Right lobe of liver (tissue), 6 donors: ENCODE measurements at places on chromosomes 3 and 15.

DNA sequence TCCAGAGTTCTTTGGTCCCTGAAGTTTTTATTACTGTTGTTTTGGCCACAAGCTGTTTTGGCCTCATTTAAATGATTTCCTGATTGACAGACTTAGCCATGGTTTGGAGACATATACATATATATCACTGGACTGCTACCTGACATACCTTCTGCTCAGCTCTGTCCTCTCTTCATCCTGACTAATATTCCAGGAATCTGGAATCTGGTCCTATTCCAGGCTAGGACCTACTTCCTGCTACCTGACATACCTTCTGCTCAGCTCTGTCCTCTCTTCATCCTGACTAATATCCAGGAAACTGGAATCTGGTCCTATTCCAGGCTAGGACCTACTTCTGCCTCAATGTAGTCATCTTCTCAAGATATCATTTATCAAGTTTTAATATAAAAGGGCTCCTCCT is 724.4 kb upstream of the ROBO1 start:
- no peak for DNase-seq

DNA sequence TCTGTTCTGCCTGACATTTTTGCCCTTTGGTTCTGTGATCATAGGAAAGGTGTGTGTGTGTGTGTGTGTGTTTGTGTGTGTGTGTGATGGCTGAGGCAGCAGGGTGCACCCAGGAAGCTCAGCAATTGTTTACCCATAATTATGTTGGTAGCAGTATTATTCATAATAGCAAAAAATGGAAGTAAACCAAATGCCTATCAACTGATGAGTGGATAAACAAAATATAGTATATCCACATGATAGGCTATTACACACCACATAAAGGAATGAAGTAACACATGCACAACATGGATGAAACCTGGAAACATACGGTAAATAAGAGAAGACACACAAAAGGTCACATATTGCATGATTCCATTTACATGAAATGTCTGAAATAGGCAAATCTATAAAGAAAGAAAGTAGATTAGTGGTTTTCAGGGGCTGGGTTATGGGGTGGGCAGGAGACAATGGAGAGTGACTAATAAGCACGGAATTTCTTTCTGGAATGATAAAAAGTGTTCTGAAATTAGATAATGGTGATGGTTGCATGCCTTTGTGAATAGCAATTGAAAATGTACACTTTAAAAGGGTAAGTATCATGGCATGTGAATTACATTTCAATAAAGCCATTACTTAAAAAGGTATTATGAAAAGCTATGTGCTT is 167.2 kb downstream of the POLR2M start:
- DNase-seq: no peak

GRCh38 chr3:34367521-34367920 is 569.1 kb downstream of the PDCD6IP start:
- DNase-seq: no peak

DNA sequence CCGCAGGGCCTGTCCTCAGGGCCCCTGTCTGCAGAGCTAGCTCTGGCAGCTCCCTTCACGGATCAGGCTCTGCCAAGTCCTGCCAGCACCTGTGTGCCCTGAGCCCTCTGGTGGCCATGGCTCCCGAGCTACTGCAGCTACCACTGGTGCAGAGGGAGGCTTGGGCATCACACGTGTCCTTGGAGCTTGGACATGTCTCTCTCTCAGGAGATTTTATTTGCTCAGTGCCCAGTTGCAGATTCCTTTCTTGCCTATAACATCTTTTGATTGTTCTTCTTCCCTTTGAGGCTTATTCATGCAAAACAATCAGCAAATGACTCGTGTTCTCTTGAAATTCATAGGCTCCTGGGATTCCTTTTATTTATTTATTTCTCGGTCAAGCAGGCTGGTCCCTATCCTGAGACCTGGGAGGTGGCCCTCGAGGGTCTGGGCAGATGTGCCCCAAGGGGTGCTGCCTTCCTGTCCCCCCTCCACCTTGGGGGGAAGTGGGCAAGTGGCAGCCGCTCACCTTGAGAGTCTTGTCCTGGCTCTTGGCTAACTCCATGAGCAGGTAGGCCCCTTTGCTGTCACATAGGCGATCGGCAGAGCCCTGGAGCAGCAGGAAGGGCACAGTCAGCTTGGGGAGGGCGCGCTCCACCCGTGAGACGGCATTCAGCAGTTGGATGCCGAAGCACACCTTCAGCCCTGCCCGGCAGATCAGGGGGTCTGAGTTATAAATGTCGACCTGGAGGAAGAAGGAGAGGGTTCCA is 21.9 kb downstream of the ABTB1 start:
- DNase-seq: peak; percentile 76

DNA sequence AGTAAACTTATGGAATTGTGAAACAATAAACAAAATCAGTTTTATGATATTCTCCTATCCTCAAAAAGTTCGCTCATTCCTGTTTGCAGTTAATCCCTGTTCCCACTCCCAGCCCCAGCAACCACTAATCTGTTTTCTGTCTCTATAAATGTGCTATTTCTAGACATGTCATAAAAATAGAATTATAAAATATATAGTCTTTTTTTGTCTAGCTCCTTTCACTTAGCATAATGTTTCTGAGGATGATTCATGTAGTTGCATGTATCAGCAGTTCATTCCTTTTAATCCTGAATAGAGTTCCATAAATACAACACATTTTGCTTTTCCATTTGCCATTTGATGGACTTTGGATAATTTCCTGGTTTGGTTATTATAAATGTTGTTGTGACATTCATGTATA is 140.0 kb downstream of the KCNAB1 start:
- no peak for DNase-seq

DNA sequence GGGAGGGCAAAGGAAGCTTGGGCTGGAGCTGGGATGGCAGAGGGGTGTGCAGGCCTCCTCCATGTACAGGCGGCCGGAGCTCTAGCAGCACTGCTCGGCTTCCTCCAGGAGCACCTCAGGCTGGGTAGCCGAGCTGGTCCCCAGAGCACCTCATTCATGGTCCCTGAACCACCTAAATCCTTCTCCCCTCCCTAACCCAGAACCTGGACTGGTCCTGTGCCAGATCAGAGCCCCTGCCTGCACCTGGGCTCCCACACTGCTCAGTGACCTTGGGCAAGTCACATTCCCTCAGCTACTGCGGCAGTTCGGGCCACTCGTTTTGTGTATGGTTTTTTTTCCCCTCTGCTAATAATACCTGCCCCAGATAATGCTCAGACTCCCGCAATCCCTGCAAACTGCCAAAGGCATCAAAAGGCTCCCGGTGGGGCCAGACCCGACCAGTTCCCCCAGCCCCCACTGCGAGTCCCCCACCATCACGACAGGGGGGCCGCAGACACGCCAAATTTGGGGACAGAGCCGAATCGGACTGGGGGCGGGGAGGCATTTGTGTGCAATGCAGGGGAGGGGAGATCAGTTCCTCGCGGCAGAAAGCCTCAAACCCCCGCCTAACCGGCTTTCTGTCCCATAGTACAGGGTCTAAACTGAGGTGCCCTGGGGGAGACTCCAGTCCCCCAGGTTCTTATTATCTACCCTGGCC is 1.3 kb downstream of the SEMA7A start:
- no peak for DNase-seq

- DNase-seq: no peak
Observed at GRCh38 chr3:140753865-140754754, 76.2 kb downstream of the TRIM42 start.

DNA sequence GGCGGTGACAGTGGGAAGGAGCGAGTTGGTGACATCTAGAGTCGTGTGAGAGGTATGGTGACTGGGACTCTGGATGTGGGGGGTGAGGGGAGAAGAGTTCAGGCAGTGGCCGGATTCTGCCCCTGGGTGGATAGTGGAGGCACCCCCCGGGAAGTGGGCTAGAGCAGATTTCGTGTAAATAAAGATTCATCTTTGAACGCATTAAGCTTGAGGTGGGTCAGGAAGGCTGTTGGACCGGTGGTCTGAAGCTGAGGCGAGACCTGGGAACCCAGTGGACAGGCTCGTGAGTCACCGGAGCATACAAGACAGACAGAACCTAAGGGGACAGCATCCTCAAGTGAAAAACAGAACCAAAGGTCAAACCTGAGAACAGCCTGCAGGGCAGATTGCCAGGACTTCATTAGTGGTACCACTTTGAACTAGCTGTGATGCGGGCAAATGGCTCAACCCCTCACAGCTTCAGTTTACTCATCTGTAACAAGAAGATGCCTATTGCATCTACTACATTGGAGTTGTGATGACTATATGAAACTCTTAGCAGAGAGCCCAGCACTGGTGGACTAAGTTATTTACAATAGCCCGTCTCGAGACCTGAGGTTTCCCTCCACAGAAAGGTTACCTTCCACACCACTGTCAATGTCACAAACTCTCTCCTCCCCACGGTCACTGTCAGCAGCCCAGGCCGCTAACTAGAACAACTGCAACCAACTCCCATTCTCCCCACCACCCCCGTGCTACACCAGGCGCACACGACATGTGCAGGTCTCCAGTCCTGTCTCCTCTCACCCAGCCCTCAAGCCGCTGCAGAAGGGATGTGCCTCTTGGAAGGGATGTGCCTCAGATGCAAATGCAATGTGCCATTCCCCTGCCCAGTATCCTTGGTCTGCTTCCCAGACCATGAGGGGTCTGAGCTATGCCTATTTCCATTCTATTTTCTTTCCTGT is 901 bp upstream of the CLN6 start:
- DNase-seq: no peak

GRCh38 chr15:96213896-96214295 is 116.6 kb upstream of the NR2F2 start:
- DNase-seq: no peak

GRCh38 chr15:52113235-52113634 is 660 bp upstream of the BCL2L10 start:
- DNase-seq: no peak

- no peak for DNase-seq
Observed at GRCh38 chr3:194205675-194206133, 69.8 kb downstream of the HES1 start.

DNA sequence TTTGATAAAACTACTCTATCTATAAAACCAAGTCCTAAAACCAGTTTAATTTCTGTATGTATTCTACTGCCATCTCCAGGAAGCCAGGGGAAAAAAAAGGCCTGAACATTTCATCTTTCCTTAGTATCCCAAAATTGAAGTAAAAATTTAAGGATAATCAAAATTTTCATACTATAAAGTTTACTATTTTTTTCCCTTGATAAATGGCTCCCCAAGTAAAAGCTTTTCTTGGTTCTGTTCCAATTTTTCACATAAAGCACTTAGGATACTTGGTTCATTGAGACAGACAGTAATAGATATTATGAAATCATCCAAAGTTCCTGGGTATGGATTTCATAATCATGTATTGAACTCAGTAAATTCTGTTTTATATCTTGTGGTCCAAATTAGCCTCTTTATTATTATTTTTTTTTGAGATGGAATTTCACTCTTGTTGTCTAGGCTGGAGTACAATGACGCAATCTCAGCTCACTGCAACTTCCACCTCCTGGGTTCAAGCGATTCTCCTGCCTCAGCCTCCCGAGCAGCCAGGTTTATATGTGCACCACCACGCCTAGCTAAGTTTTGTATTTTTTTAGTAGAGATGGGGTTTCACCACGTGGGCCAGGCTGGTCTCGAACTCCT is 34.5 kb downstream of the ICE2 start:
- DNase-seq: no peak

DNA sequence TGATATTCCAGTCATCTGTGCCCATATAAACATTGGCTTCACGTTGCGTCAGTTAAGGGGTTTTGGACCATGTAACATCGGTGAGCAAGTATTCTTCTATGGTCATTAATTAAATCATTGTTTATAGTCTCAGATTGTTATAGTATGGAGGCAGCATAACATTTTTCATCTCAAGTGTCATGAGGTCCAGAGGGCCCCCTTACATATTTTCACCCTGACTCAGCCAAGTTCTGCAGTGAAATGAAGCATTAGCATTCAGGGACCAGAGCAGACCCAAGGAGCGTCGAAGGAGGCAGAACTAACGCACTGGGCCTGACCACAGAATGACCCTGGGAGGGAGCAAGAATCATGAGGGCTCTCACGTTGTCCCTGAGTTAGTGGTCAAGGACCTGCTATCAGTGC is 171.5 kb downstream of the LRTM1 start:
- DNase-seq: no peak

DNA sequence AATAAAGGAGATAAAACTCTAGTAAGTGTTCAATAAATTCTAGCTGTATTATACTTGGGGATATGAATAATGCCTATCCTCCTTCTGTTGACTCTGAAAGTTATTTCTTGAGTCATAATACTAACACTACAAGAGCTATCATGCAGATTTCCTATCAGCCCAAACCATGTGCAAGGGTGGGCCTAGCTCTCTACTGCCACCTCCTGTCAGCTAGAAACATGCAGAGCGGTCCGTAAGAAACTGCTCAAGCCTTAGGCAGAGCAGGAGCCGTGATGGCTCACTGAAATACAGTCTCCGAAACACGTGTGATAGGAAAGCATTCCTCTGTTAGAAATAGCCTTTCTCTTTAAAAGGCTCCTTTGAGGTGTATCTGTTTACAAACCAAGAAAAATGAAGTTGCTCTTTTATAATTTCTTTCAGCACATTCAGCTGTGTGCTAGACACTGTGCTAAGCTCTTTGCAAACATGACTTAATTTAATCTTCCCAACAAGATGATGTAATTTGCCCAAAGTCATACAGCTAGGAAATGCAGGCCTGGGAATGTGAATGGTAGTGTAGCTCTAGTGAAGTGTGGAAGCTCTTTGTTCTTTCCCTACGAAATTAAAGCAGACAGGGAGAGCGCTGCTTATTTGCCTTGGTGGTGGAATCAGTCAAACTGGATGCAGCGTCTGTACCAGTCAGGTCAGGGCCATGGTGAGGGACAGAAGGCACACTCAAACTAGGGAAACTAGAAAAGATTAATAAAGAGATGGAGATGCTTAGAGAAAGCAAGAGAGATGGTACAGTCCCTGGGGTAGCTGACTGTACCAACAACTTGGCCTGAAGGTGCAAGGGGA is 43.1 kb downstream of the MTHFS start:
- DNase-seq: peak; percentile 60

DNA sequence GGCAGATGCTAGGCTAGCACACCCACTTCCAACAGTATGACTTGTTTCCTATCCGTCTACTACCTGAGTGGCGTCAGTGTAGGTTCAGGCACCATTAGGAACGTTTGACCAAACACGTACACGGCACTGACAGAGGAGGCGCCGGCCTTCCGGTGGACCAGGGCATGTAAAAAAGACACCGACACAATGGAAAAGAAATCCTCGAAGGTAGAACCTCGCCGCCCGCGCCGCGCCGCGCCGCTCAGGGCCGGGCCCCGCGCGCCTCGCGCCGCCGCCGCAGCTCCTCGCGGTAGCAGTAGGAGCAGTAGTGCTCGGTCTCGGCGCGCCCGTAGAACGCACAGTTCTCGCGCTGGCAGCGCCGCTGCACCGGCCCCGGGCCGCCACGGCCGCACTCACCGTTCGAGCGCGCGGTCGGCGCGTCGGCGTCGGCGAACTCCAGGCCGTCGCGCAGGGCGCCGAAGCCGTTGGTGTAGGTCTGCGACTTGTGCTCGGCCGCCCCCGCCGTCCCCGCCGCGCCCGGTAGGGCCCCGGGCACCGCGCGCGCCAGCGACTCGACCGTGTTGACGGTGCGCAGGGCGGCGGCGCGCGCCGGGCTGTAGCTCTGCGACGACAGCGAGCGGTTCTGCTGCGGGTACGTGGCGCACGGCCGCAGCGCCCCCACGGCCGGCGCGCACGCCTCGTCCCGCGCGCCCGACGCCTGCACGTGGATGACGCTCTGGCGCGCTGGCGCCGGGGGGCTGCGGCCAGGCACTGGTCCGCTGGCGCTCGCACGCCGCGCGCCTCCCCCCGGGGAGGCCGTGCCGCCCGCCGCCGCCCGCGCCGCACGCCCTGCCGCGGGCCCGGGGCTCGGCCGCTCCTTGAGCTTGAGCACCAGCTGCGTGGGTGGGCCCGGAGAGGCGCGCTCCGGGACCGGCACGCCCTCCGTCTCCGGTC is 156.7 kb downstream of the KLF13 start:
- peak; percentile 31 for DNase-seq
